ENCODE measurements at places on chromosomes 4 and X. TPM values are rescaled to one million over a fixed set of nuclear protein-coding genes. Genes with fewer than 3 reads are reported as not detected.
A peak's percentile ranks its signal among the peaks of the same experiment; 100 is the strongest.

The CLNK gene
- not detected for total RNA-seq

DNA sequence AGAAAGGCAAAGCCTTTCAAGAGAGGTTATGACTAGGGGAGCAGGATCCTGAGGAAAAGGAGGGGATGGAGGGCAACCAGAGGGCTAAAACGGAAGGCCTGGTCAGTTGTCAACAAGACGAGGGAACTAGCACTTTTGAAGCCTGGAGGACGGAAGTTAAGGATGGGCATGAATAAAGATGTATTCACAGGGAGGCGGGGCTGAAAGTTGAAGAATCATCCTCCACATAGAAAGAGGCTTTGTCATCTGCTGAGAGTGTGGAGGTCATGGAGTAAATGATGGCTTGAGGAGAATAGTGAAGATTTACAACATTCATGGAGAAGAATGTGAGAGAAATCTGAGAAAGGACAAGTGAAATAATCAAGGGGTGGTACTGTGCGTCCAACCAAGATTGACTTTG lies 137.5 kb downstream of the MAGEB17 start:
- DNase-seq, result no peak
- no peaks in the 10 kb centered on the region for H3K36me3 ChIP-seq
- H3K27ac ChIP-seq, result no peak overlapping the region
- H3K4me1 ChIP-seq, result no peaks in the 10 kb centered on the region
- H3K27me3 ChIP-seq, result peaks cover 18% of the 10 kb centered on the region

DNA sequence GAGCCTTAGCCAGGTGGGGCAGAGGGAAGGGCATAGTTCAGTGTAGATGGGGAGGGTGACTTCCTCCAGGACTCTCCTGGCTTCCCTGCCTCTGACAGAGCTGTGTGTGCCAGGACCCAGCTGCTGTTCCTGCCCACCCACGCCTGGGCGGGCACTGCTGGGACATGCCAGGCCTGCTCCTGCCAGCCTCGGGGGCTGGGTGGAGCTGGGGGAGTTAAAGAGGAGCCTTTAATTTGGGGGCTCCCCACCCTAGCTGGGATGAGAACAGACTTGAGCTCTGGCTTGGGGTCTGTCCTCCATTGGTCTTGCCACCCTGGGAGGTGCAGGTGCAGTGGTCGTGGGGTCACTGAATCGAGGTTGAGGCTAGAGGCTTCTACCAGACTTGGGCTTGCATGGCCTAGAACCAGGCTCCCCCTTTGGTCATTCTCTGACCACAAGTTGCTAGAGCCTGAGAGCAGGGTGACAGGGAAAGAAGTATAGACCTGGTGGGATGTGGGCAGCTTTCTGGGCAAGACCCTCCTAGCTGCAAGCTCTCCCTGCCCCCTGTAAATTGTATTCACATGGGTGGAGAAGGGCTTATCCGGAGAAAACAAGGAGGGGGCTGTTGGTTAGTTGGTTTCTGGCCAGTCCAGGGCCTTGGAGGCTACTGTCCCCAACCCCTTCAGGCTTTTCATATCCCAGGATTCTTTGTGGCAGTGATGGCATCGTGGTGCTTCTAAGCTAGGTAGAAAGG lies 5.7 kb downstream of the EFNB1 start:
- H3K27ac ChIP-seq, result peak overlapping the region; percentile 29
- no peak overlapping the region for H3K4me3 ChIP-seq
- peaks cover 58% of the 10 kb centered on the region for H3K27me3 ChIP-seq
- DNase-seq, result peak; percentile 26

DNA sequence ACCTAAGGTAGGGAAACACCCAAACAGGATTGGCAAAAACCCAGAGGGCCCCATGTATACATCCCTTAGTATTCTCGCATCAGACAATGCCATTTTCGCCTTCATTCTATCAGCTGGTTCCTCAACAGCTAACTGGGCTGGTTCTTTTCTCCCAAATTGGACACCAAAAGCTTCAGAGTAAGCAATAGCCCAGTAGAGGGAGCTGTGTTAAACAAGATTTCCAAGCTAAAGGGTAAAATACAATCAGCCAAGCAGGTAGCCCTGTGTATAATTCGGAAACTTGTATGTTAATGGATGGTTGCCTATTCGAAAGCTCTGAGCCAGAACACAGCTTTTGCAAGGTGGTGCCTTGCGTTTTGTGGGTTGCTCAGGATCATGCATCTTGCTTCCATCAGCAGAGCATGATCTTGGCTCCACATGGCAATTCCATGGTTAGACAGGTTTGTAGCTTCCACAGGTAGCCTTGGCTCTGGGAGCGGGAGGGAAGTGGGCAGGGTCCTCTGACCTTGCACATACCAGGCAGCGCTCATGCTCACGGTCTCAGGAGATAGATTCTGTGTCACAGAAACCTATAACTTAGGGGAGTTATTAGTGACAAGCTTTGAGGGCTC lies 115.2 kb upstream of the LNX1 start:
- H3K4me1 ChIP-seq, result peaks cover 16% of the 10 kb centered on the region
- H3K27me3 ChIP-seq, result no peaks in the 10 kb centered on the region
- DNase-seq, result no peak
- H3K4me3 ChIP-seq, result no peak overlapping the region
- no peaks in the 10 kb centered on the region for H3K36me3 ChIP-seq
- H3K27ac ChIP-seq, result no peak overlapping the region

The MAGEE2 gene
- not detected for total RNA-seq

All from breast epithelium (tissue), 4 donors.